ENCODE measurements at places on chromosomes 5 and 9.

- H3K27ac ChIP-seq: no peak overlapping the region
- no peak overlapping the region for H3K4me3 ChIP-seq
- peaks cover 4% of the 10 kb centered on the region for H3K36me3 ChIP-seq
- no peaks in the 10 kb centered on the region for H3K4me1 ChIP-seq
Observed at GRCh38 chr5:147390654-147391225, 119.1 kb downstream of the DPYSL3 start.

GRCh38 chr9:115445655-115446054 lies 327.7 kb upstream of the TNC start:
- no peak overlapping the region for H3K27ac ChIP-seq
- H3K27me3 ChIP-seq: no peaks in the 10 kb centered on the region
- DNase-seq: no peak
- H3K4me3 ChIP-seq: no peak overlapping the region
- H3K4me1 ChIP-seq: peaks cover 9% of the 10 kb centered on the region

DNA sequence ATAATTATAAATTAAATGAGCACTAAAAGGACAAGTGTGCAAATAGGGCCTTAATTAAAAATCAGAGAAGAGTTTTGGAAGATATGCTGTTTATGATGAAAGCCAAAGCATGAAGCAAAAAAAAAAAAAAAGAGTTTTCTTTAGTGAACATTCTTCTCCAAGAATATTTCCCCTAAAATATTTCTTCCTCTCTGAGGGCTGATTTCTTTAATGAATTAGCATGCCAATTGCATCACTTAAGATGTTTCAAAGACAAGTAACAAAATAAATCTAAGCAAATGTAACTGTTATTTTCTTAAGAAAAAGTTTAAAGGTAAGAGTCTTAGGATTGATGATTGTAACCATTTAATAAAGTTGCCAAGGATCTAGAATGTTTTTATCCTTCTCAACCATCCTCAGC lies 81.6 kb upstream of the MPDZ start:
- H3K27ac ChIP-seq: no peak overlapping the region
- DNase-seq: no peak
- H3K4me3 ChIP-seq: no peak overlapping the region
- H3K4me1 ChIP-seq: peaks cover 15% of the 10 kb centered on the region

GRCh38 chr9:130423272-130423671 lies 21.5 kb upstream of the ASS1 start:
- H3K4me1 ChIP-seq: peaks cover 15% of the 10 kb centered on the region
- H3K27ac ChIP-seq: no peak overlapping the region
- no peaks in the 10 kb centered on the region for H3K36me3 ChIP-seq
- no peak overlapping the region for H3K4me3 ChIP-seq
- DNase-seq: no peak

GRCh38 chr5:44506561-44506960 lies 117.3 kb upstream of the FGF10 start:
- no peak overlapping the region for H3K4me3 ChIP-seq
- DNase-seq: no peak
- H3K36me3 ChIP-seq: no peaks in the 10 kb centered on the region

GRCh38 chr9:129184219-129184524 lies 6.1 kb upstream of the IER5L start:
- no peaks in the 10 kb centered on the region for H3K36me3 ChIP-seq
- no peaks in the 10 kb centered on the region for H3K27me3 ChIP-seq
- no peak overlapping the region for H3K27ac ChIP-seq
- no peak for DNase-seq

- H3K36me3 ChIP-seq: no peaks in the 10 kb centered on the region
- DNase-seq: peak; percentile 86
- peaks cover 4% of the 10 kb centered on the region for H3K27me3 ChIP-seq
- H3K4me1 ChIP-seq: no peaks in the 10 kb centered on the region
- no peak overlapping the region for H3K4me3 ChIP-seq
Observed at GRCh38 chr5:79857714-79858409, 133.2 kb downstream of the MTX3 start.

- DNase-seq: no peak
- no peak overlapping the region for H3K4me3 ChIP-seq
- no peak overlapping the region for H3K27ac ChIP-seq
Observed at GRCh38 chr9:97565262-97565661, 63.8 kb downstream of the TMOD1 start.

DNA sequence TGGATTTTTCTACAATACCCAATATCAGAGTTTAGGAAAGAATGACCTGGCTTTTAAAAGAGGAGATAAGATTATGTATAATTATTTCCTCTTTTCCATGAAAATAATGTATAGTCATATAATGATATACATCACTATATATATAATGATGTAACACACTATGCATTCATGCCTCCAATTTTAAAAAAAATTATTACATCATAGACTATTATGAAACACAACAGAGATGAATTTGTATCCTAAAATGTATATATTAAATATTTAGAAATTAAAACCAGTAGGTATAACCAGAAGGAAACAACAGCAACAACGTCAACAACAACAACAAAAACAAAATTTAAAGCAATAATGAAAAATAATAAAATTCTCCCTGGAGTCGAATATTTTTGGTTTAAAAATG lies 1856.5 kb upstream of the CDH6 start:
- H3K36me3 ChIP-seq: no peaks in the 10 kb centered on the region
- no peak overlapping the region for H3K27ac ChIP-seq
- no peak for DNase-seq
- H3K27me3 ChIP-seq: no peaks in the 10 kb centered on the region

GRCh38 chr9:20996809-20997208 lies 34.6 kb downstream of the HACD4 start:
- no peak overlapping the region for H3K4me3 ChIP-seq
- H3K27ac ChIP-seq: no peak overlapping the region
- DNase-seq: no peak
- H3K36me3 ChIP-seq: peaks cover 8% of the 10 kb centered on the region

GRCh38 chr5:137188566-137188965 lies 310.6 kb downstream of the SPOCK1 start:
- DNase-seq: no peak
- H3K27me3 ChIP-seq: no peaks in the 10 kb centered on the region
- H3K4me3 ChIP-seq: no peak overlapping the region
- no peaks in the 10 kb centered on the region for H3K4me1 ChIP-seq
- no peak overlapping the region for H3K27ac ChIP-seq

DNA sequence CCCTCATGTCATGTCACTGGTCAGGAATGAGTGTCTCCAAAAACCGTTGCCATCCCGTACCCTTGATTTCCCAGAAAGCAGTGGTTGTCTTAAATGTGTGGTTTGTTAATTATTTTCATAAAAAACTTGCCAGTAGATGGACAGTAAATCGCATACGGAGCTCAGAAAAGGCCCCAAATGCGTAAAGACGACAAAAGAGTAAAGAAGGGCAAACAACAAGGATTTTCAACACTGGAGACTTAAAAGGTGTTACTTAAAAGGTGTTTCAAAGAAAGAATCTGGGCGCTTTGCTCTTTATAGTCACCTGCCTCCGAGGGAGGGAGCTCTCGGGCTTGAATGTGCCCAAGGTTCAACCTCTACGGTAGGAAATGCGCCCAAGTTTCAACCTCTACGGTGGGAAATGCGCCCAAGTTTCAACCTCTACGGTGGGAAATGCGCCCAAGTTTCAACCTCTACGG lies 734 bp downstream of the KIF27 start:
- DNase-seq: no peak
- H3K4me1 ChIP-seq: peaks cover 17% of the 10 kb centered on the region
- H3K27ac ChIP-seq: peak overlapping the region; percentile 98
- peak overlapping the region; percentile 91 for H3K4me3 ChIP-seq
- no peaks in the 10 kb centered on the region for H3K27me3 ChIP-seq

DNA sequence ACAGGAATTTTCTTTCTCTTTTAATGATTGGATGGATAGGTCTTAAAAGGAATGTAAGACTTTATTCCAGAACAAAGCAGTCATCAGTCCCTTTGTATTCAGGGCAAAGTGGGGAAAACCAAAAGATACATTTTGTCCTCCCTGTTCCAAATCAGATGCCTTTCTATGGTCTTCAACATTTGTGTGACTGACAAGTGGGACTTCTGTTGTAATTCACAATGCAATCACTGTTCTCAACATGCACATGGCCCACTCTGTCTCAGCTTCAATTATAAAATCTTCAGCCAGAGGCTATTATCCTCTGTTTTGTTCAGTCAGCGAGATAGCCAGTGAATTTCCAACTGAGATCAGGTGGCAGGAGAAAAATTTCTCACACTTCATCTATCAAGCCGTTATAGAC lies 95.5 kb upstream of the ERBIN start:
- peaks cover 6% of the 10 kb centered on the region for H3K4me1 ChIP-seq
- H3K27me3 ChIP-seq: no peaks in the 10 kb centered on the region
- H3K4me3 ChIP-seq: no peak overlapping the region

DNA sequence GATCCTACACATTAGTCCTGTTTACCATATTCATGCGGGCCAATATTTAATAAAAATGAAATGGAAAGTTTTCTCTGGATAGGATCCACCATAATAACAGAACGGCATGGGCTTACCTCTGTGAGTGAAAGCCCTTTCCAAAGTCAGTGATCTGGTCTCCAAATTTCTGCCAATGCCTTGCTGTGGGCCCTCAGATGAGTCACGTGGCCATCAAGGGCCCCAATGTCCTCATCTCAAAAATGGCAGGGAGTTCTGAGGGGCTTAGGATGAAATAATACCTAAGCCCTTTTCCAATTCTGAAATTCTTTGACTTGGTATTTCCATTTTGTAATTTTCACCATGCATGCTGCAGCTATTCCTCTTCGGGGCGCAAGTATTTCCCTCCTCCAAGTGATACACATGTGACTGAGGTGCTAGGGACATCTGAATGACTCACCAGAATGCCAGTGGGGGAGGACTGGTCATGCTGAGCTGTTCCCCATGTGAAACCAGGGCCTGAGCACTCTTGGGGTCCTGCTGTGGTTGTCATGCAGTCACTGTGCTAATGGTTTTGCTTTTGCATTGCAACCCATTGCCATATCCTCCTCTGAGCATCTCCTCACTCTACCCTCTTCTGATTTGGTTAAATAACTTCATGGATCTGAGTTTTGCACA lies 35.0 kb downstream of the ITK start:
- no peaks in the 10 kb centered on the region for H3K4me1 ChIP-seq
- no peaks in the 10 kb centered on the region for H3K27me3 ChIP-seq
- no peaks in the 10 kb centered on the region for H3K36me3 ChIP-seq
- no peak for DNase-seq
- no peak overlapping the region for H3K4me3 ChIP-seq
- no peak overlapping the region for H3K27ac ChIP-seq

- H3K36me3 ChIP-seq: peaks cover 5% of the 10 kb centered on the region
- no peaks in the 10 kb centered on the region for H3K27me3 ChIP-seq
- H3K4me3 ChIP-seq: peak overlapping the region; percentile 78
- peak overlapping the region; percentile 97 for H3K27ac ChIP-seq
Observed at GRCh38 chr5:134224888-134225779, 739 bp downstream of the PPP2CA start.

GRCh38 chr9:33415501-33416038 lies 13.2 kb upstream of the AQP7 start:
- peak overlapping the region; percentile 86 for H3K27ac ChIP-seq
- no peaks in the 10 kb centered on the region for H3K36me3 ChIP-seq
- H3K4me1 ChIP-seq: peaks cover 53% of the 10 kb centered on the region

GRCh38 chr5:34040472-34040871 lies 2.5 kb downstream of the C1QTNF3 start:
- no peak overlapping the region for H3K4me3 ChIP-seq
- no peak overlapping the region for H3K27ac ChIP-seq
- DNase-seq: no peak
- H3K4me1 ChIP-seq: peaks cover 14% of the 10 kb centered on the region
- peaks cover under 1% of the 10 kb centered on the region for H3K36me3 ChIP-seq

DNA sequence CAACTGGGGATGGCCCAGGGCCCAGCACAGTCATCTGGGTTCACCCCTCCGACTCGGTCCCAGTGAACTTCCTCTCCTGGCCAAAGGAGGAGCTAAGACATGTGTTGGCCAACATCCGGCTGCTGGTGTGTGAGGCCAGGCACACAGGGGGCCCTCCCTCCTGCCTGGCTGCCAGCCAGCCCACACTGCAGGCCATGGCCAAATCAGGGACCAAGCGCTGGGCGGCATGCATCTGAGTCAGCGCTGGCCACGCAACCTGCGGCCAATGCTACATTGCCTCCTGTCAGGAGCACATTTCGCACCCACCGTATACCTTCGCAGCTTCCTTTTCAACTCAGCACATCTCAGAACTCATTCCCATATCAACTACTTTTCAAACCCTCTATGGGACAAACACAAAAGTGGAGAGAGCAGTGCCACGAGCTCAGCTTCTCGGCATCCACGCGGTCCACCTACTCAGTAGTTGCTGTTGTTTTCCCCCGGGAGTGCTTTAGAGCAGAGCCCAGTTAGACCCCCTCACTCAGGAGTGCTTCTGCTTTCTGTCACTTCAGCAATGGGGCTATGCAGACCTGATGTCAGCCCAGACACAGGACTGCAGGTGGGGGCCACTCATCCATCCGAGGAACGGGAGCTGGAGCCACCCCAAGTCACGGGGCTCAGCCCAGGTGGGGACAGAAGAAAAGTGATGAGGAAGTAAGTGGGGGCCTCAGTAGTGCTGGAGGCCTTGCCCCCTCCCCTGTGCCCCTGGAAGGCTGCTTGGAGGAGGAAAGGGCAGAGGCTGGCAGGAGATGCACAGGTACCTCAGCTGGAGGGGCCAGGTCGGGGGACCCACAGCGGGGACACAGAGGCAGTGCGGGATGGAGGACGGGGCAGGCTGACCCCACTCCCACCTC lies 13.9 kb downstream of the NINJ1 start:
- no peaks in the 10 kb centered on the region for H3K27me3 ChIP-seq
- H3K4me3 ChIP-seq: no peak overlapping the region
- H3K4me1 ChIP-seq: peaks cover 28% of the 10 kb centered on the region
- peaks cover 34% of the 10 kb centered on the region for H3K36me3 ChIP-seq
- peak overlapping the region; percentile 41 for H3K27ac ChIP-seq

DNA sequence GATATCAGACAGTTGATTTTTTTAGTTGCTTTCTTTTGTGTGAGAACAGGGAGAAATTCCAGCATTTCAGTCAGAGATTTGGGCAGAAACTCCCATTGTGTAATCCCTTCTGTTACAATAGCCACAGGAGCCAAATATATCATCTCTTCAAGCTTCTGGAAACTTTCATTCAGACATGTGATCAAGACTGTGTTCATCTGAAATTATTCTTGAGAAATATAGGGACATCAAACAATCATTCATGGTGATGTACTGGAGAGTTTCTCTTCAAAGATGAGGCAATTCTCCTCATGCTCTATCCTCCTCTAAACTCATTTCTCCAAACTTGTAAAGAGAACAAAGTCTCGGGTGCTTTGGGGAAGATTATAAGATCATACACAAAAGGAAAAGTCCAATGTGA lies 35.2 kb upstream of the CSNK1G3 start:
- no peaks in the 10 kb centered on the region for H3K27me3 ChIP-seq
- H3K27ac ChIP-seq: no peak overlapping the region
- no peaks in the 10 kb centered on the region for H3K36me3 ChIP-seq
- H3K4me1 ChIP-seq: no peaks in the 10 kb centered on the region
- no peak overlapping the region for H3K4me3 ChIP-seq
- no peak for DNase-seq

DNA sequence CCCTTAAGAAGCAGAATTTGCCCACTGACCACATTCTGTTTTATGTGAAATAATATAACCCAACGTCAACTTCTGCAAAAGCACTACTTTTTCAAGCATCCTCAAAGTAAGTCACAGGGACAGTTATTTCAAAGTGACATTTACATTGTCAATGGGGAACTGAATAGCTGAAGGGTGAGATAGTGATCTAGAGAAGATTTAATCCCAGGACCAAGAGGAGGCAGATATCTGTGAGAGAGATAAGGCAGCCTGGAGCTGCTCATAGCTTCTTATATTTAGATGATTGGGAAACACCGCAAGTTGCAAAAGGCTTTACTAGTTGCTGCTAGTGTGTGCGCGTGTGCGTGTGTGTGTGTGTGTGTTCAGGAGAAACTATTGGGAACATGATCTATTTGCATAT lies 210.4 kb upstream of the RFX3 start:
- peaks cover 12% of the 10 kb centered on the region for H3K4me1 ChIP-seq
- no peaks in the 10 kb centered on the region for H3K36me3 ChIP-seq
- no peak overlapping the region for H3K4me3 ChIP-seq
- H3K27ac ChIP-seq: no peak overlapping the region
